Adrenal gland (tissue), 19 donors: ENCODE measurements at places on chromosomes 2 and 18.

DNA sequence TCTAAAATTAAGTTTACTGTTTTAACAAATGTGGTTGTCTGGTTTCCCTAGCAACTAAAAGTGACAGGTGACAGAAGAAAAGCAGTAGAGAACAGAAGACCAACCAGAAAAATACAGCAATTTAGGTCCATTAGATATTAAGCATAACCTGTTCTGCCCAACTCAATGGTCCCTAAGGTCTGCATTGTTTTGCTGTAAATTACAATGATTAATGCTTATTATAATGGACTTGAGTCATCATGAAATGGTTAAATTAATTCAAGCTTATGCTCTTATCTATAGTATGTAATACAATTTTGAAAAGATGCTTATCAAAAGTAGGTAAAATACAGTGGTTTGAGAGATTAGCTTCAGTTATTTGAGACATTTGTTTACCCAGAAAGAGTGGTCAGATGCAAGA lies 378.0 kb downstream of the GRB14 start:
- no peak for DNase-seq

DNA sequence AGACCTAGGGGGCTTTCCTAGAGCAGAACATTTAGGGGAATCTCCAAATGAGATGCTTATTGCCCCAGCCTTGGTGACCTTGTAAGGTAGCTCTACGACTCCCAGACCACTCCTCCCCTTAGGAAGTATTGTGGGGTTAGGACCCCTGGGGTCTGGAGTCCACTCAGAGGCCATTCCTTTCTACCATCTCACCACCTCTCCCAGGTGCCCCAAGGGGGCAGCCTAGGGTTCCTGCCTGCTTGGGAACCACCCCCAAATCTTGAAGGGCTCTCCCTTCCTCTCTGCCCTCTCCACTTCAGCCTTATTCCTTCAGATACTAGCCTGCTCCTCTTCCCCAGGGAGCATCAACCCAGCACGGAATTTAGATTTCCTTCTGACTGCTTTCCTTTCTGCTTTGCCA lies 17.5 kb upstream of the EXOC6B start:
- no peak for DNase-seq

DNA sequence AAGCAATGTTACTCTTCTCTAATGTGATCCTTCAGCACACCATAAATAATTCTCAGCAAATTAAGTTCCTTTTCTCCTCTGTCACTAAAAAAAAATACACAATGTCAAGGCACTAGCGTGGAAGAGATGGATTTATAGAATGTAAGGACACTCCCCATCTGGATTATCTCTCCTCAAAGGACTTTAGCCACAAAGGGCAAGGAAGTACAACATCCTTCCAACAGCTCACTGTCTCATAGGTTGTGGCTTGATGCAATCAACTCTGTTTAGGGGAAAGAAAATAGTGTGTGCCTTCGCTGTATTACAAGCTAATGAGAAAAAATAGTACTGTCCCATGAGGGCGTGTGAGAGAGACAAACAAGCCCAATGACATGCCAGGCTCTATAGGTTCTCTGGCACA lies 129.1 kb upstream of the DNMT3A start:
- no peak for DNase-seq

GRCh38 chr2:64793701-64794100 lies 140.0 kb upstream of the SERTAD2 start:
- no peak for DNase-seq

GRCh38 chr18:48493434-48494230 lies 45.2 kb upstream of the CTIF start:
- no peak for DNase-seq

DNA sequence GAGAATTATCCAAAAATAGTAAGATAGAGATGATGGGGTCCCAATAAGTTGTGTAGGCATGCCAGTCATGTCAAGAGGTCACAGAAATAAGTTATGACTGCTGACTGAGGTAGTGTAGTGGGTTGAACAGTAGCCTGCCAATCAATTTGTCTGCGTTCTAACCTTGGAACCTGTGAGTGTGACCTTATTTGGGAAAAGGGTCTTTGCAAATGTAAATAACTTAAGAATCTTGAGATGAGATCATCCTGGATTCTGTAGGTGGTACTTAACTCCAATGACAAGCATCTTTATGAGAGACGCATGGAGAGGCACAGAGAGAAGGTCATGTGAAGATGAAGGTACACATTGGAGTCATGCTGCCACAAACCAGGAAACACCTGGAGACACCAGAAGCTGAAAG lies 31.0 kb downstream of the ACVR1 start:
- no peak for DNase-seq

- no peak for DNase-seq
Measured at GRCh38 chr2:226080334-226080733, 680.8 kb downstream of the NYAP2 start.
